Fibroblast of the aortic adventitia (primary cell): ENCODE measurements at places on chromosomes 11 and 22. TPM values are rescaled to one million over a fixed set of nuclear protein-coding genes. Genes with fewer than 3 reads are reported as not detected.

DNA sequence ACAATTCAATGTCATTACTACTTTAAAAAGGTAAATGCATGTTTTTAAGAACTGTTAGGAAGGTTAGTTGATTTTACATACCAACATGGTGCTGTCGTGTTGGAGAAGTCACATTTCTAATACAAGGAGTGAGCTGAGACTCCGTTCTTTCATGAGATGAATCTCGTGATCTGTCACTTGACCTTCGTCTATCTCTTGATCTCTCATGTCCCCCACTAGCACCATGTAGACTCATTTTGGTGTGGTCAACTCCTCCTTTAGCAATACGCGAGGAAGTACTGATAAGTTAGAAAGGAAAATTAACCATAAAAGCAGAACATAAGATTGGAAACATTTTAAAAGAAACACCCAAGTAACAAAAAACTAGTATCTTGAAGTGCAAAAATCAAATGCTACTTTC, 41.5 kb downstream of the BTBD10 start:
- no peak for DNase-seq

GRCh38 chr11:35057926-35058668, 80.9 kb upstream of the CD44 start:
- no peak for DNase-seq

PRODH gene
- 0.74 TPM in 1 of 2 replicates, not detected in the other for total RNA-seq

DNA sequence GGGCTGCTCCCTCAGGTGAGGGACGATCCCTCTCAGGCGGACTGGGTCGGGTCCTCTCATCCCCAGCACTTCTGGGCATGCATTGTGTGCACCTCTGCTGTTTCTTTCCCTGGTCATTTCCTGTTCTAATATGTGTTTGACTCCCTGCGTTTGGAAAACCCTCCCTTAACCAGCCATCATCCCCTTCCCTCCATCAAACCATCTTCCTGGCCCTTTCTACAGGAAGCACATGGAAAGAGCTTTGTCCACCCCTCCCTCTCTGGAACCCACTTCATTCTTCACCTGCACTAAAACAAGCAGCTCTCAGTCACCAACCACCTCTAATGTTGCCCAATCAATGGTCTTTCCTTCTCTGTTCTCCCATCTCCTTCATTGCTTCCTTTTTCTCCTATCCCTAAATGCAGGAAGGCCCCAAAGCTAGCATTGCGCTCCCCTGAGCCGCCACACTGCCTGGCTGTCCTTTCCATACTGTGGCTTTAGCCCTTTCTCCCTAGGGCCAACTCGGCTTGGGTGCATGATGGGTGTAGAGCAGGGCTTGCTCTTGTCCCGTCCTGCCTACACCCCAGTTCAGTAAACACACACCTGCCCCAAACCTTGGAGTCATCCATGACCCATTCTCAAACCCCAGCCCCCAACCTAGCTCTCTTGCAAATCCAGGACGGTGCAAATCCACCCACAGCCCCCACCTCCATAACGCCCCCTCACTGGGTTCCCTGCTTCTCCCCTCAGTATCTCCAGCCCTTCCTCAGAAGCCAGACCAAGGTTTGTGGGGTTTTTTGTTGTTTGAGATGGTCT, 5.4 kb upstream of the GAS2L1 start:
- DNase-seq: no peak

- DNase-seq: no peak
These were observed 1.3 kb downstream of the ELMOD1 start for GRCh38 chr11:107592231-107592590.

ACCS gene
- total RNA-seq: 10.8 and 39.4 TPM in 2 replicates

GRCh38 chr11:62139526-62140303, 15.9 kb downstream of the INCENP start:
- no peak for DNase-seq

MAPK8IP2 gene
- total RNA-seq: 0.27 and 1.1 TPM in 2 replicates

PGA4 gene
- total RNA-seq: not detected in 2 replicates

- no peak for DNase-seq
These were observed 58.2 kb upstream of the GNAZ start for GRCh38 chr22:23012081-23012622.

UBASH3B gene
- 3.5 and 23.2 TPM in 2 replicates for total RNA-seq

- peak; percentile 59 for DNase-seq
These were observed 60.3 kb downstream of the ATXN10 start for GRCh38 chr22:45731798-45732495.

GRCh38 chr11:79691445-79691844, 250.6 kb upstream of the TENM4 start:
- no peak for DNase-seq

- DNase-seq: no peak
These were observed 404.6 kb upstream of the CNTN5 start for GRCh38 chr11:98616098-98616655.

RFPL1 gene
- not detected in 2 replicates for total RNA-seq

- no peak for DNase-seq
These were observed 80.3 kb downstream of the BUD13 start for GRCh38 chr11:116692318-116693101.

DNA sequence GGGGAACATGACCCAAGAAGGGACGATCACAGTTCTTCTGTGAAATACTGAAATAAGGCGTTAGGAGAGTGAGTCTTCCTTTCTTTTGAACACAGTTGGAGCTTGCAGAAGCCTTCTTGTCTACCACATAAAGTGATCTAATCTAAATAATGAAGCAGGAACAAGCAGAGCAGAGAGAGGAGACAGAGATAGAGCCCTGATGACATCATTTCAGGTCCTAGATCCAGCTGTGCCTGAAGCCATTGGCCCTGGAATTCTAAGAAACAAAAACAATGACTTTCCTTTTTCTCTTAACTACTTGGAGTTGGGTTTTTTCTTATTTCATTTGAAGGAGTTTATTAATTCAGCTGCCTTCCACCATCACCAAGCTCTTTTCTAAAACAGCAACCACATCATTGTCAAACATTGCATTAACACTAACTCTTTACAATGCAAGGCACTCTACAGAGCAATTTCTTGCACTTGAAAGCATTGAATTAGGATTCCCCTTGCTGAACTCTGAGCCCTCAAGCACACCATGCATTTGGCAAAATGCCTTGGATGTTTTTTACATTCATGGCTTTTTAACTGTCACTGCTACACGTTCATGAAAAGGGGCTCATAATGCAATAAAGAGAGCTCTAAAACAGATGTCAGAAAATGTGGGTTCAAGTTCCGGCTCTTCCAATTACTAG, 117.2 kb upstream of the TIMP3 start:
- DNase-seq: no peak

DNA sequence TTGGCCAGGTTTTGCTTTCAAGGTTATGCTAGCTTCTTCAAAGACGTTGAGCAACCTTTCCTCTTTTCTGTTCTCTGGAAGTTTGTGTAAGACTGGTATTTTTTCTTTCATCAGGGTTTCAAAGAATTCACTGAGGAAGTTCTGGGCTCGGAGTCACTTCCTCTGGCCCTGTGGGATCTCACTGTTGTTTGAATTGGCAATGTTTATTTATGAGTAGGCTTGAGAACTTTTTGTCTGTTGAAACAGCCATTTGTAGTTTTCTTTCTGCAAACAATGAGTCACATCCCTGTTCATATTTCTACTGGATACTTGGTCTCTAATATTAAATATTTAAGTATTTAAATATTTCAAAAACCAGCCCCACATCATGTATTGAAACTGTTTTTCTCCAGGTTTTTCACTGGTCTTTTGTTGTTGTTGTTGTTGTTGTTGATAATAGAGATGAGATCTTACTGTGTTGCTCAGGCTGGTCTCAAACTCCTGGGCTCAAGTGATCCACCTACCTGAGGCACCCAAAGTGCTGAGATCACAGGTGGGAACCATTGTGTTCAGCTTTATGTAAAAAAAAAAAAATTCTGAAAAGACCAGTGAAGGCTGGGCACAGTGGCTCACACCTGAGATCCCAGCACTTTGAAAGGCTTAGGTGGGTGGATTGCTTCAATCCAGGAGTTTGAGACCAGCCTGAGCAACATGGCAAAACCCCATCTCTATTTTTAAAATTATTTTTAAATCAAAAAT, 26.9 kb downstream of the SUSD2 start:
- peak; percentile 100 for DNase-seq

- DNase-seq: peak; percentile 72
These were observed 2.8 kb downstream of the RIC8A start for GRCh38 chr11:210122-210802.

TEX12 gene
- total RNA-seq: 0.36 TPM in 1 of 2 replicates, not detected in the other

- peak; percentile 32 for DNase-seq
These were observed 126.0 kb downstream of the SYN3 start for GRCh38 chr22:32932176-32932575.

PAMR1 gene
- total RNA-seq: 134 and 278 TPM in 2 replicates

GRCh38 chr11:18700375-18700774, 1.8 kb downstream of the TMEM86A start:
- no peak for DNase-seq

DNA sequence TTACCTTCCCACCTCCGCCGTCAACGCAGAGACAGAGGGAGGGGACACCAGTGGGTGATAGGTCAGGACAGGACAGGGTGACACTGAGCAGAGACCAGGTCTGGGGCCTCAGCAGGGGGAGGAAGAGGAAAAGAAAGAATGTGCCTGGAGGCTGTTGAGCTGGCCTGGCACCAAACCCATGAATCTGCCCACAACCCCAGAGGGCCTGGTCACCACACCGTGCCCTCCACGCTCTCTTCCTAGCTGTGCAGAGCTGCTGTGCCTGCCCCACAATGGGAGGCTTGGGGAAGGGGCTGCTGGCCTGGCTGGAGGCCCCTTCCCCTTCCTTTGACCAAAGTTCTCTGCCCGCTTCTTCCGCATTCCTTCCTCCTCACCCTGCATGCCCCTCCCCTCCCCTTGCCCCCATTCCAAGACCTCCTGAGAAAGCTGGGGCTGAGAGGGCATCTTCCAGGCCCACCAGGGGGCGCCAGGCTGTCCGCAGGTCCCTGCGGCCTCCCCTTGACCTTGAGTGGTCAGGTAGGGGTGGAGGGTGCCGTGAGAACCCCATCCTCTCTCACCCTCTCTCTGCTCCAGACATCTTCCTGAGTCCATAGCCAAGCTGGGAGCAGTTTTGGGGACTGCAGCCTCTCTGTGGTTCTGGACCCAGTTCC, 11.0 kb upstream of the CACNA1I start:
- no peak for DNase-seq

TRIM51 gene
- not detected in 2 replicates for total RNA-seq

- peak; percentile 18 for DNase-seq
These were observed 1.6 kb downstream of the THY1 start for GRCh38 chr11:119421351-119421750.

- no peak for DNase-seq
These were observed 87.1 kb downstream of the ADAMTS15 start for GRCh38 chr11:130535520-130535919.

- DNase-seq: no peak
These were observed 160.1 kb upstream of the NECTIN1 start for GRCh38 chr11:119889111-119889510.

- no peak for DNase-seq
These were observed 40.4 kb downstream of the KCNC1 start for GRCh38 chr11:17775035-17775348.

DNA sequence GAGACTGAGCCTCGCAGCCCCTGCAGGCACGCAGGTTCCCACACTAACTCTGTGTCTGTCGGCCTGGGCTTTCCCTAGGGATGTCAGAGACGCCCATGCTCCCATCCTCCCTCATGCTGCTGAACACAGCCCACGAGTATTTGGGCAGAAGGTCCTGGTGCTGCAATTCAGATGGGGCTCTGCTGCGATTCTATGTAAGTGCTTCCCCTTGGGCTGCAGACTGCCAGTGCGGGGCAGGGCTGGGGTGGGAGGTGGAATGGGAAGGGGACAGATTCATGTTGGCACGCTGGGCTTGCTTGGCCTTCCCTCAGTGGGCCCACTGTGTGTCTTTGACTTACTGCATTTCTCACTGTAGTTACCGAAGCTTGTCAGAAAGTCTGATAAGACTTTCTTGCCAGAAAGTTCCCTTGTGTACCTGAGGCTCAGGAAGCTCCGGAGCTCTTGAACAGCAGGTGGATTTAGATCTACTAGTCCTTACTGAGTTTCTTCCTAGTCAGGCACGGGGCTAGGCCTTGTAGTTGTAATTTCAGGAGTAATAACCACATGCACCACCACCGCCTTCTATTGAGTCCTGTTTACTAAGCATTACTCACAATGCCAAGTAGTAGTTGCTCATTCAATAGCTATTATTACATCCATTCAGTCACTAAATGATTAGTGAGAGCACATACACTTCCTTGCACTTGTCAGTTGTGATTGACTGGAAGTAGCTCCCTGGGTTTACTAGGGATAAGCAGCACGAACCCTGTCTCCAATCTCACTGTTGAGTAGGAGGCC, 65.2 kb downstream of the CABIN1 start:
- no peak for DNase-seq

DNA sequence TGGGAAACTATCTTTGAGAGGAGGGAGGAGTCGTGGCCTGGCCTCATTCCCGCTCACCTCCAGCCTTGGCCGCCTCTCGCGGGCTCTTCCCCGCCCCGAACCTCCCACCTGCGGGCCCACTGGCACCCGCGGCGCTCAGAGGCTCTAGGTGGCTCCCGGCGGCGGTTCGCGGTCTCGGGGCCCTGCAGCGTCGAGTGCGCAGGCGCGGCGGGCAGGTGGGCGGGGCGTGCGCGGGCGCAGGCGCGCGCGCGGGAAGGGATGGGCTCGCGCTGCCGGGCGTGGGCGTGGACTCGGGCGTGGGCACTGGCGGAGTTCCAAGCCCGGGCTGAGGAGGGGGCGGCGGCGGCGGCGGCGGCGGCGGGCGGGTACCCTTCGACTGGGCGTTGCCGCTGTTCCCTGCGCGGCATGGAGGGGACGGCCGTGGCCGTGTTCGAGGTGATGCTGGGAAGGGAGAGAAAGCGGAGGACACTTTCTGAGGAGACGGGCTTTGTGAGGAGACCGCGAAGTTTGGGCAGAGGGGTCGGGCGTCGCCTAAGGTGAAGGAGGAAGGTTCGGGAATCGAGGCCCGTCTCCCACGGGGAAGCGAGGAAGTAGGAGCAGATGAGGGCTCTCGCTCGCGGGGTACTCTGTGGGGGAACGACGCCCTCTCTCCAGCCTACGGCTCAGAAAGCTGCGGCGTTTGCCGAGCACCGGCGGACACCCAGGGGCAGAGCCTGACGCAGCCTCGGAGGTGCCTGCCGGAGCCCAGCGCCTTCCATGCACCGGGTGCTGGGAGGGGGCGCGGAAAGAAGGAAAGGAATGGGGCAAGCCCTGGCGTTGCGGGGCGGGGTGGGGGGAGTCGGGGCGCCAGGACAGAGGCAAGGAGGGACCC, 15.7 kb upstream of the SPTBN2 start:
- DNase-seq: peak; percentile 55

DNA sequence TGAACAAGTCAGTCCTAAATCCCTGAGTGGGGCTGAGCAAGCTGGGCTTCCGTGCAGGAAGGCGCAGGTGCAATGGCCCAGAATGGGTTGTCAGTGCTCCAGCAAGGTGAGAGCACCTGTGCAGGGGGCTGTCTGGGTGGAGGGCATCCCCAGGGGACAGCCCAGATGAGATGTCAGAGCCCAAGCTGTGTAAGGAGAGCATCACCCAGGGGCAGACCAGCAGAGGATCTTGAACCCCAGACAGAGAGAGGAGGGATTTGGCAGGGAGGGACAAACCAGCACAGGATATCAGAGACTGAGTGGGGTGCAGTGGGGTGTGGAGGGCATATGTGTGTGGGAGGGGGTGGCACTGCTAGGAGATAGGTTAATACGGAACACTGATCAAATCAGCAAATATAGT, 114.9 kb upstream of the TMEM45B start:
- DNase-seq: no peak

RHBDD3 gene
- 22.0 and 29.8 TPM in 2 replicates for total RNA-seq

- DNase-seq: no peak
These were observed 17.0 kb downstream of the HMGXB4 start for GRCh38 chr22:35274154-35274871.

GRCh38 chr22:26514419-26515161, 2.3 kb upstream of the TFIP11 start:
- no peak for DNase-seq

CLMP gene
- 187 and 235 TPM in 2 replicates for total RNA-seq

- no peak for DNase-seq
These were observed 17.9 kb downstream of the BPIFC start for GRCh38 chr22:32446321-32446720.

GRCh38 chr11:46888636-46889035, 29.7 kb downstream of the LRP4 start:
- no peak for DNase-seq
